ENCODE measurements at places on chromosomes 1 and 21. TPM values are rescaled to one million over a fixed set of nuclear protein-coding genes. Genes with fewer than 3 reads are reported as not detected.

Gene VASH2
- total RNA-seq: 59.8 TPM

Gene CCDC30
- total RNA-seq: 3.0 TPM

Gene PLA2G2F
- not detected for total RNA-seq

Gene AHDC1
- total RNA-seq: 131 TPM

Gene LCE1E
- not detected for total RNA-seq

Gene RGL1
- total RNA-seq: 4.9 TPM

Gene DISP3
- total RNA-seq: 179 TPM

Gene SMIM1
- total RNA-seq: 7.5 TPM

Gene TARBP1
- 32.4 TPM for total RNA-seq

Gene RGS13
- not detected for total RNA-seq

Gene OLFM3
- total RNA-seq: 2.7 TPM
